ENCODE measurements at places on chromosomes 7 and 10.

DNA sequence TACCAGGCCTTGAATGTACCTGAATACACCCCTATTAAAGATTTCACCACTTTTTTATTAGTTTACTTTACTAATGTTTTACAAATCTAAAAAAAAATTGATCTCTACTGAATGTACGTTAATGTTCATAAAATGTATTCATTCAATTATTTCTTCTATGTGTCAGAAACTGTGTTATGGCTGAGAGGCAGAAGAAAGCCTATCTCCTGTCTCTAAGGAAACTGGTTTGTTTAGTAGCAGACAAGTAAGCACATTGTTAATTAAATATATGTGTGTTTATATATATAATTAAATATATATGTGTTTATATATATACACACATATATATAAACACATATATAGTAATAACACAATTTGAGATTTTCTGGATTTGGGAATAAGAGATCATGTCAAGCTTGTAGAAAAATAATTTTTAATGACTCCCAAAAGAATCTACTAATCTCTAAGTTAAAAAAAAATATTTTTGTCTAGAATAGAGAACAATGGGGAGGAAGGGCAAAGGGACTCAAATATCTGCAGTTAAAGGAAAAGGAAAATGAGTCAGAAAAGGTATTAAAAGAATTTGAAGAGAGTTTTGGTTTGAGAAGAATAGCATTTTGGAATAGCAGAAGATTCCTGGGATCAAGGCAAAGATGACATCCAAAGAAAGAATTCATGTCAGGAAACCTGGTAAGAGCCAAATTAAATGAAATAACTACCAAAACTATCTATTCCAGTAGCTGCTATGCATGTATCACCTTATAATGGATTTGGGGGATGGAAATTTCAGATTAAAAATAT, 92.1 kb downstream of the CH25H start:
- no peak for DNase-seq

GRCh38 chr10:69792341-69792740, 9.4 kb upstream of the COL13A1 start:
- DNase-seq: no peak

DNA sequence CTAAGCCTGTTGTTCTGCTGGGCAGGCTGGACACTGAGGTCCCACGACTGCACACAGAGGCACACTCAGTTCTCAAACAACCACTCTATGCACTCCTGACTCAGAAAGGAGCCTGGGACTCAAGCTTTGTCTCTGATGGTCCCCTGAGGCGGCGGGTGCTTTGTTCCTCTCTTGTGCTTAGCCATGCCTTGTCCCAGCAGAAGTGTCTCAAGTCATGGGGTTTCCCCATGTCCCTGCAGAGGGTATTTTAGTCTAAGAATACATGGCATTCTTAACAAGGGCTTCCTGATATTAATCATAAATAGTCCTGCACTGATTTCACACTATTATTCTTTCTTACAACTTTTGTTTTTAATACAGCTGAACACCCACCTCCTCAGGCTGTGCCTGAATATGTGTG, 72.5 kb downstream of the CXCL12 start:
- DNase-seq: no peak

- no peak for DNase-seq
These were observed 474 bp downstream of the ORC5 start for GRCh38 chr7:104207348-104207730.

DNA sequence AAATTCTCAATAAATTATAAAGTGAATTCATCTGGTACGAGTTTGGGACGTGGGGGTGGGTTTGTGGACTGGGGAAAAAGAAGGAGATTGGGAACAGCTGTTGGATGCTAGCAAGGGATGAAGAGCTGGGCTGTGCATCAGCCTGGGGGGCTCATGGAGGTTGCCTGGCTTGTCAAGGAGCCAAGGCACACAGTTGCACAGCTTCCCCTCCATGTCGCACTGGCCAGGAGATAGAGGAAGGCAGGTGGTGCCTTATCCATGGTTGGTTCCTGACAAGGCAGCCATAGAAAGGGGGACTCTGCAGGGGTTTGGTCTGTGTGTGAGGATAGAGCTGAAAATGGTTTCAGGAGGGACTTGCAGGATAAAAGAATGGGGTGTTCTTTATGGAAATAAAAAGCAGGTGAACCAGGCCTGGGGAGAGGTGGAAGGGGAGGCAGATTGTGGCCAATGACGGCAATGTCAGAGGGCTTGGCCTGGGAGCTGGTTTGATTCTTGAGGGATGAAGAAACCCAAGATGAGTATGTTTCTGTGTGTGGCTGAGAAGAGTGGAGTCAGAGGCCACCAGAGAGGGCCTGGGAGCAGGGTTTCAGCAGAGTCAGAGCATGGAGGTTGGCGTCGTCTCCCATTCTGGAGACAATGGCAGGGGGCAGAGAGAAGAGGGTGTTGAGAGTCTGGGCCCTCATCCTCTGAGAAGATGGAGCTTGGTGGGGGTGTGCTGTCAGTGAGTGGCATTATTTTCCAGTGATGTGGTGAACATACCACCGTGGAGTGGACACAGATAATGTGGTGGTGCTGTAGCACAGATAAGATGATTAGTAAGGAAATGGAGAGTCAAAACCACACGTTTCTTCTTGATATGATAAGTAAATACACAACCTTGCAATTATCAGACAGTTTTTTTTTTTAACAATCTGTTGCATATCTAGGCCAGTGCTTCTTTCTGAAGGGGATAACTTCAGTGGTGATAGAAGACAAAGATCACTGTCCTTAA, 108.2 kb downstream of the PTPN20 start:
- no peak for DNase-seq

GRCh38 chr10:43796781-43797180, 148.1 kb upstream of the ZNF32 start:
- no peak for DNase-seq

- peak; percentile 87 for DNase-seq
These were observed 312.0 kb upstream of the ZMIZ1 start for GRCh38 chr10:78756604-78757343.

DNA sequence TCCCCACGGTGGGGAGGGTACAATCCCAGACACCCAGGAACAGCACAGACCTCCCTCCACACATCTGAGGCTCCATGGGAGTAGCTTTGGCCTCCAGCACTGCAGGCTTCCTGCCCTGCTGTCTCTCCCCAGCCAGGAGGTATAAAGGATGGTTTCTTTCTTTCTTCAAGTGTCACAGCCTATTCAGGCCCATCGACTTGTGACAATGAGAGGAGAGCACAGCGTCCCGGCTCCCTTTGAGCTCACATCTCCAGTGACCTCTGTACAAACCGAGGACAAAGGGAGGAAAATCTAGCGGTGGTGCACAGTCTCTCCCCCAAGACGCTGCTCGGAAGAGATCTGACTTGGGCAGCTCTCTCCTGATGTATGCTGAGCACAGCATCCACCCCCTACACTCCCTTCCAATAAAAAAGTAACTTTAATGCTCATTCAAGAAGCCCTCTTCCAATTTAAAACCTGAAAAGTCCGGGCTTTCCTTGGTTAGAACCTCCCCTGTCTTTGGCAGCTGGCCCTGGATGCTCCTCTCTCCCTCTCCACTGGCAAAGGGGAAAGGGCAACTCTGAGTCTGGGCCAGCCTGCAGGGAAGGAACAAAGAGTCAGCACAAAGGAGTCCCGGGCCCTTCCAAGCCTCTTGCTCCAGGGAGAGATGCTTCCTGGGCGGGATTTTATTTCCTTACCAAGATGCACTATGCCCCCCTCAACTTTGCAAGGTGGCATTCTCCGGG, 18.0 kb downstream of the CHST15 start:
- DNase-seq: no peak

GRCh38 chr7:50304911-50305582, 531 bp downstream of the IKZF1 start:
- no peak for DNase-seq

- no peak for DNase-seq
These were observed 82.6 kb downstream of the GPR26 start for GRCh38 chr10:123748711-123749110.

DNA sequence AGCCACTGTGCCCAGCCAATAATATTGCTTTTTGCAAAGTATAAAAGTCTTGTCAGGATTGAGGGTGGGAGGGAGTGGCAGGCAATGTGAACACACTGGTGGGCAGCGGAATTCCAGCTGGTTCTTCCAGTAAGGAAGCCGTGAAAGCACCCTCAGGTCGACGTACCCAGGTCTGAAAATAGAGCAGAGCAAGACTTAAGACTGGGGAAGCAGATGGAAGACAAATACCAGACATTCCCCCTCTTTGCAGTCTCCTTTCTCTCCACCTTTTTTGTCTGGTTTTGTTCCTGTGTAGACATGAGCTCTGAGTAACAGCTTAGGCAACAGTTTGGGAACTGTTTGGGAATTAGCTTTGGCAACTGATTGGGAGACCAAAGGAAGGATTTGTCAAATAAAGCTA, 17.6 kb upstream of the CSTF2T start:
- no peak for DNase-seq

DNA sequence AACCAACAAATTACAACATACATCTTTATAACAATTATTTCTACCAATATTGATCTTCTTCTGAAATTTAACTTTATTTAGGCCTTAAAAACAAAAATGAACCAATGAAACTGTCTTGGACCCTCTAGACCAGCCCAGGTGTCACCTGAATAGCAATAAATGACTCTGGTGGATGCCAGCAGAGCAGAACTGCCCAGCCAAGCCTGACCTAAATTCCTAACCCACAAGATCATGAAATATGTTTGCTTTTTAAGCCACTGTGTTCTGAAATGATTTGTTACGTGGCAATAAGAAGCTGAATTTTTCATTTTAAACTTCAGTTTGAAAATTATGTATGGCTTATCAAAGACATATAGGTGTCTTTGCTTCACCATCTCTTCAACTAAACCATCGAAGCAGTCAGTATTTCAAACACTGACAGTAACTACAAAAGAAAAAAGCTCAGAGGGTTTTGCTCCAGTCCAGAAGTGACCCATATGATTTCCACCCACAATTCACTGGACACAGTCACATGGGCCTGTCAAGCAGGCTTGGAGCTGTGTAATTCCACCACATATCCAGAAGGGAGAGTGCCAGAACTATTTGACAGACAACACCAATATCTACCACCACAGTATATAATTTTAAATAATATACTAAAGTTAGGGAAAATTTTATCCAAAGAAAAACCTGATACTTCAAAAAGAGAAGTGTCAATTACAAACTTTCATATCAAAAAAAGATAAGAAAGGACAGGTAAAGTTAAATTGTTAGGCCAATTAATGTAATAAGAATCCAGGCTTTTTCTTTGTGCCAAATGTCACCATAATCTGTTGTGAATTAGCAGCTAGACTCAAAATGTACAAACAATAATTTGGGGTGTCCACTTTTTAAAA, 94.5 kb downstream of the KMT2C start:
- no peak for DNase-seq

DNA sequence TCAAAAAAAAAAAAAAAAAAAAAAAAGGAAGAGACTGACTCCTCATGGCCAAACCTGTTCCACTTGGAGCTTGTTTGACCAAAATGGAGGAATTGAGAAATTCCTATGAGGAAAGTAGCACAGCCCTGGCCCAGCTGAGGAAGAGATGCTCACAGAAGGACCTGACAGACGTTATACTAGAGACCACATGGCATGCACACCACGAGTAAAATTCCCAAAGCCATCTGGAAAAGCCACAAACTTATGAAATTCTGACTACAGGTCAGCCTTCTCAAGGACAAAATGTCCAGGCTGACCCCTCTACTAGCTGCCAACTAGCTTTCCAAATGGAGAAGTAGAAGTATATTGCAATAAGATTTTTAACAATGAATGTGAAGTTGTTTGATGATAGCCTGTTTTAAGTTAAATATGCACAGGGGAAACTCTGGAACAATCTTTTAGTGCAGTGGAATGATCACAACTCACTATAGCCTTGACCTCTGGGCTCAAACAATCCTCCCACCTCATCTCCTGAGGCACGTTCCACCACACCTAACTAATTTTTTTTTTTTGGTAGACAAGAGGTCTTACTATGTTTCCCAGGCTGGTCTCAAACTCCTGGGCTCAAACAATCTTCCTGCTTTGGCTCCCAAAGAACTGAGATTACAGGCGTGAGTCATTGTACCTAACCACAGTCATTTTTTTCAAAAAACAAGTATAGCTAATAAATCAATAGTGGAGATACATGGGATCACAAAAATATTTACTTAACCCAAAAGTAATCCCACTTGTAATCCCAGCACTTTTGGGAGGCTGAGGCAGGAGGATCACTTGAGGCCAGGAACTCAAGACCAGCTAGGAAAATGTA, 75.7 kb downstream of the AKR1D1 start:
- DNase-seq: no peak

- no peak for DNase-seq
These were observed 14.9 kb upstream of the SRGN start for GRCh38 chr10:69073026-69073425.

DNA sequence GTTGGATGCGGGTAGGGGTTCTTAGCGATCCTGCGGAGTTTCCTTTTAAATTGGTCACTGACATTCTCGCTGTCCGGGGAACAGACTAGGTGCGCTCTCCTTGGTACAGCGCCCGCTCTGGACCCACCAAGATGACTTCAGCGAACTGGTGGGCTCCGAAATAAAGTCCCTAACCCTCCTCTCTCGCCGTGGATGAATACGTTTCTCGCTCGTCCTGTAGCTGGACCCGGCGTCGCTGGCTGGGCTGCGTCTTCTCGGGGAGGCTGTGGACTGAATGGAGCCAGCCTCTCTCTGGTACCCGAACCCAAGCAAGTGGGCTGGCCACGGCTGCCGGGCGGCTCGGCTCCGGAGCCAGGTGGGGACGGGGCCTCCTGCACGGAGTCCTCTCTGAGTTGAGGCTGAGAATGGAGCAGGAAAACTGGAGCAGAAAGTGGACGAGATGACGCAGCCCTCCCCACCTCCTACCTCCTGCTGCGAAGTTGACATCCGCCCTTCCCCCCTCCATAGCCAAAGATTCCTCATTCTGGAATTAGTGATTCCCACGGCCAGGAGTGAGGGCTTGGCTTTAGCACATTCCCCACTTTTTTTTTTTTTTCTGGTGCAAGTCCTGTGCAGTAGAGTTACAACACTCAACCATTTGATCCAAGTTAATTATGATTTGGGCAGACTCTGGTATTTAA, 1.5 kb downstream of the UNC5B start:
- DNase-seq: no peak

GRCh38 chr7:151167197-151167961, at the start of gene GBX1:
TSS of gene GBX1 (minus strand) at chr7:151167694. CDS start at chr7:151167548, 146 bp downstream.
- DNase-seq: no peak

GRCh38 chr10:101123085-101123814, 7.8 kb upstream of the TLX1 start:
- no peak for DNase-seq

DNA sequence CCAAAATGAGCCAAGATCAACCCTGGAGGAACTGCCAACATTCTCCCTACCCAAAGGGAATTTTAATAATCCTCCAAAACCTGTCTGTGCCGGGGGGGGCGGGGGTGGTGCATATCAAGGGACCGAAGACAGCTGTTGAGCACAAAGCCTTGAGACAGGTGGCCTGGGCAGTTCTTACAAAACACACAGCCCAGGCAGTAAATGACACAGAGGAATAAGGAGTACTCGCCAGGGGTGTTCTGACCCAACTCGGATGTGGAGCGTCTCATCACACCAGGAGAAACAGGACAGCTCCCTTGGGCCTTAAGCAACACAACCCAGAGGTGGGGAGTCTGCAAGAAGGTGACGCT, 35.6 kb downstream of the PLAC9 start:
- DNase-seq: no peak

- no peak for DNase-seq
These were observed 74.1 kb upstream of the PRKG1 start for GRCh38 chr10:51000164-51000563.

- no peak for DNase-seq
These were observed 225.7 kb downstream of the BAMBI start for GRCh38 chr10:28903063-28903462.

- DNase-seq: no peak
These were observed 15.5 kb upstream of the PTTG1IP2 start for GRCh38 chr7:90453931-90454330.

All from heart left ventricle (tissue), 16 donors.